Activated CD4-positive, alpha-beta memory T cell treated with anti-CD3 and anti-CD28 coated beads for 36 hours (primary cell): ENCODE measurements at places on chromosomes 12 and 14.

DNA sequence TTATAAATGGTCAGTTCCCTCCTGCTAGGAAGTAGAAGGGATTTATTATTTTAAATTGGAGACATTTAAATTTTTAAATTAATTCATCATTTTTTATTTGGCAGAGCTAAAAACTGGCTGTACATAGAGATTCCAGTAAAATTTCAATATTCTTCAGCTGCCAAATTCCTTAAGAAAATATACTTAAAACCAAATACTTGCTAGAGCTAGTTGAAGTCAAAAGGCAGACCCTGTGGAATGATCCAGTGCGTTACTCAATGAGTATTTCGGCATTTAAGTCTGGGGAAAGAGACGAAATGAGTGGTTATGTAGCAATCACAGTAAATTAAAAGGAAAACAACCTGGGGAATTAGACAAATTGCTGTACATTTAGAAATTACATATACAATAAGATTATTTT, 1104.7 kb downstream of the SLC6A15 start:
- DNase-seq = no peak

GRCh38 chr12:131387281-131388163, 323.4 kb upstream of the SFSWAP start:
- DNase-seq = no peak

- DNase-seq = no peak
Observed at GRCh38 chr12:131378176-131378842, 332.6 kb upstream of the SFSWAP start.

DNA sequence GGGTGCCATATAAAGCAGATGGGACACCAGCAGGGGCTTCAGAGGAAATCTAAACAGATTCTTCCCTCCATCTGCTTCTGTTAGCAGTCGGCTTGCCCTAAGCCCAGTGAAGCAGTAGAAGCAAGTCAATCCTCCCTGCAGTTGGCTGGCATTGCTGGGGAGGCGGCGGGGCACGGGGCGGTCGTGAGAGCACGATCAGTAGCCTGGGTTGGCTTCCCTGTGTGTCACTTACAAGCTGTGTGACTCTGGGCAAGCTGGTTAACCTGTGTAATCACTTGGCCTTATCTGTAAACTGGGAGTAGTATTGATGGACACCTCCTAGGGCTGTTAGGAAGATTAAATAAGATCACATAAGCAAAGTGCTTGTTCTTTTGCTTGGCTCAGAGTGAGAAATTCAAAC, 19.4 kb downstream of the MYRFL start:
- DNase-seq = no peak

GRCh38 chr14:53850714-53851296, 105.8 kb downstream of the BMP4 start:
- DNase-seq = no peak

- DNase-seq = no peak
Observed at GRCh38 chr12:54251667-54252284, 28.1 kb downstream of the CBX5 start.

- no peak for DNase-seq
Observed at GRCh38 chr12:68435299-68435637, 103.1 kb upstream of the MDM1 start.

- no peak for DNase-seq
Observed at GRCh38 chr14:90645842-90646443, 170.3 kb downstream of the TTC7B start.
